ENCODE measurements at places on chromosomes 2 and 18.

GRCh38 chr2:100977511-100977910, 24.6 kb upstream of the RPL31 start:
- DNase-seq, result no peak

DNA sequence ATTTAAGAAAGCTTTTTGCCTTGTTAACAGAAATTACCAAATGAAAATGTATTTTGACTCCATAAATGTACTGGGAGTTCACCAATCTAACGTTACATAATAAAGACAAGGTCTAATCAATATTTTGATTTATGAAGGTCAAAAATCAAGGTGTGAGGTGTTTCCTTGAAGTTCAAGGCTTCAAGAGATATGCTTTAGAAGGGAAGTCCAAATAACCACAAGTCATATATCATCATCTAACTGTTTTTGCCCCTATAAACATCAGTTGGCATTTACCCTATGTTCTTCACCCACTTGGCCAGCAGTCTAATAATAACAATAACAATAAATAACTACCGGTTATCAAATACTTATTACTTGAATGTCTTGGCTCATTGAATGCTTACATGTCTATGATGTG, 196.1 kb upstream of the ID2 start:
- DNase-seq, result no peak

DNA sequence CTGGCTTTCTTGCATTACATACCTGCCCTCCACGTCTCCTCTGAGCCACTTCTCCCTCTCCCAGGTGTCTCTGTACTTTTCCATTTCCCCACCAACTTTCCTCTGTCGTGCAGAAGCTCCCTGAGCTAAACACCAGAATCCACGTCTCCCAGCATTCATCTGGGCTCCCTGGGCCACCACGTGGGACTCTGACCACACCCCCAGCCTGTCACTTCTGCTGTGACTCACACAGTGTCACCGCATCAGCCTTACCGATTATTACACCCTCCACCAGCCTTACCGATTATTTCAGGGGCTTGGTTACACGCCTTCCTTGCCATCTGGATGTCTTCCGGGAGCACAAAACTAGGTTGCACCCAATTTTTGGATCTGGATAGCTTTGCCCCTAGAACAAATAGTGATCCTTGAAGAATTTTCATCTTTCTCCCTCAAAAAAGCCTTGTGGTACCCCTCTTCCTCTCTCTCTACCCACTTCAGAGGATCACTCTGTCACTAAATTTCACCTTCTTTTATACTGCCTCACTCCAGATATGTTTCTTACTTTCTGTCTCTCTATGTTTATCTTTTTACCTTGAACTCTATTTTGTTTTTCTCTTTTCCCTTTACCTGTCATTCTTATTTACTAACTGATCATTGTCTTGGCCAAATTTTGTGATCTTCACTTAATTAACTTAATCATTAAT, 136.9 kb upstream of the CAB39 start:
- no peak for DNase-seq

GRCh38 chr2:134407154-134407890, 153.4 kb downstream of the MGAT5 start:
- no peak for DNase-seq

- DNase-seq, result no peak
Measured at GRCh38 chr2:177015356-177015923, 197.2 kb upstream of the HNRNPA3 start.

Data from NCI-H2171 (cell line).